AML-193 (cell line): ENCODE measurements at places on chromosomes 5 and 9.

DNA sequence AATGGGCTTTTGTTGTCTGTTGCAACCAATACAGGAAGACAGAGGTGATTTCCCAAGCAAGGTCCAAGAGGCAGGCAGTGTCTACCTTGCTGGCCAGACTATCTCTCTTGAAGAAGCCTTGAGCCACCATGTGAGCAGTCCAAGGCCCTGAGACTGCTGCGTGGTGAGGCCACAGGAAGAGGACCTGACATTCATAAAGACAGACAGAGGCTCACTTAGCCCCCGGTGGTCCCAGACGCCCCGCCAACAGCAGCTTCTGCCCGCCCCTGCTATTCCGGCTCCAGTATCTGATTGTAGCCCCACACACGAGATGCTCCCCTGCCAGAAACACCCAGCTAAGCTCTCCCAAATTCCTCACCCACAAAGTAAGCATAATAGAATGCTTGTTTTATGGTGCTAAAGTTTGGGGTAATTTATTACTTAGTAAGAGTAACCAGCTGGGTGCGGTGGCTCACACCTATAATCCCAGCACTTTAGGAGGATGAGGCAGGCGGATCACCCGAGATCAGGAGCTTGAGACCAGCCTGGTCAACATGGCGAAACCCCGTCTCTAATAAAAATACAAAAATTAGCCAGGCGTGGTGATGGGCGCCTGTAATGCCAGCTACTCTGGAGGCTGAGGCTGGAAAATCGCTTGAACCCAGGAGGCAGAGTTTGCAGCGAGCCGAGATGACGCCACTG, 22.8 kb upstream of the FUBP3 start:
- no peak for DNase-seq

GRCh38 chr5:181028032-181028819, 11.8 kb upstream of the BTNL9 start:
- DNase-seq, result no peak

DNA sequence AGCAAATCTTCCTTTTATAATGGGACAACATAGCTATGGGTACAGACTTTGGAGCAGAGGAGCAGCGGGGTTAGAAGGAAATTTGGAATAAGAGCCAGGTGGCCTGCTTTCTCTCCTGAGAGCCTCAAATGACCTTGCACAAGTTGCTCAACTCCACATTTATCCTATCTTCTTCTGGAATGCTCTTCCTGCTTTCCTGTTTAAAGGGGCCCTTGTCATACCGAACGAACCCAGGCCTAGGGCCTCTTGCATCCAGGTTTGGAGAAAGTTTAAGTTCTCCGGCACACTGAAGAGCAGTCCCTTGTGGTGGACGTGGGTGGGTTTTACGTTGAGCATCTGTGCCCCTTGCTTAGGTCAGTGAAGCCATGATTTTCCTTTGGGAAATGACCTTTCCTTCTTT, 197.9 kb upstream of the NR3C1 start:
- no peak for DNase-seq

DNA sequence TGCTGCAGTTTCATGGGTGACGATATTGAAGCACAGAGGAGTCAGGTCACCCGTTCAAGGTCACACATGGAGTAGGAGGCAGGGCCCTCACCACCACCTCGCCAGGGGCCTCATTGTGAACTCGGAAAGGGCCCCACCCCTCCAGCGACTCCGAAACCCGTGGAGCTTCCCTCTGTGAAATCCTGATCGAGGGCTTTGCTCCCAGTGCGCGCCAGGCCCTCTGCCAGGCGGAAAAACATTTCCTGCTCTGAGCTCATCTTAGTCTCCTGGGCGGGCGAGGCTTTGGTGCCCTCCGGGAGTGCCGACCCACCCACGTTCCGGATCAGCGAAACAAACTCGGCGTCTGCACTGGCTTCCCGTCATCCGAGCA, 75.0 kb upstream of the FCN1 start:
- no peak for DNase-seq

- no peak for DNase-seq
Measured at GRCh38 chr9:92794426-92794825, 29.8 kb upstream of the BICD2 start.

DNA sequence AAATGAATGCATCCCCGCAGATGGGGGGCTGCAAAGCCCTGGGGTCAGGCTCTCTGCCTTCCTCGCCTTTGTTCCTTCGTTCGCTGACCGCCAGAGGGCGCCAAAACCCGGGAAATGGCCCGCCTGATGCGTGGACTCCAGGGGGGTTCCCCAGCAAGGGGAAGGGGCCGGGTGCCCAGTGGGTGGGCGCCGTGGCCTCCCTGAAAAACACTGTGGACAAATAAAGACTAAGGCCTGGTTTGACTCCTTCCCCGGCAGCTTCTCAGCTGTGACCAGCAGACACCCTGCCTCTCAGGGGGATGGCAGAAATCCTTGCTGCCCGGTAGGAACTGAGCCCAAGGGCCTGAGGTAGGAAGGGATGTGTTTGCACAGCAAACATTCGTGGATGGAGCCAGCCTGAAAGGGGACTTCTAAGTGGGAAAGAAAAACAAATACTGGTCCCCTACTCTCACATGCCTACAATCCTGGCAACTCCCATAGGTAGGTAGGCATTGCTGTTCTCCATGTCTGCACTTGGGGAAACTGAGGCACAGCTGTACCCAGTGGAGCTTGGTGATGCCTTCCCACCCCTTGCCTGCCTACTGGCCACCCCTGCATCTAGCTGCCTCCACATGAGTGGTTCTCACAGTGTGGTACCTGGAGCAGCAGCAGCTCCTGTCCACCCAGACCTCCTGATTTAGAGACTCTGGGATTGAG, 57.7 kb downstream of the DUSP1 start:
- DNase-seq, result no peak

DNA sequence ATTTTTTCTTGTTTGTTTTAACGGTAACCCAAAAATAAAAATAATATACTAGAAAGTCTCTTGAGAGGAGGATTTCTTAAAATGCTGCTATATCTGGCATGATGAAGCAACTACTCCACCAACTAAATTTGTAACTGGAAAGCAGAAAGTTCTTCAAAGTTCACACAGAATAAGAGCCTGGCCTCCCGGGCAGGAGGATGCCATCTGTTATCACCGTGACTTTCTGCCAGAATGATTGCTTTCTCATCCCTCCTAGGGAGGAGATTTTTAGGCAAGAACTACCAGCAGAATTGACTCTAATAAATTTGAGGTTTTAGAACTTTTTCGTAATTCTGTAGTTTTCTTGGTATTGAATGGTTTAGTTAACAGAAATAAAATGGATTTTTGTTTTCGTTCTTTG, 464.6 kb upstream of the ACTBL2 start:
- DNase-seq, result no peak

- DNase-seq, result no peak
Measured at GRCh38 chr9:92964607-92965060, 17.3 kb downstream of the FGD3 start.

GRCh38 chr9:107600060-107600573, 110.5 kb upstream of the KLF4 start:
- no peak for DNase-seq
